ENCODE measurements at places on chromosomes 3 and 15.
A peak's percentile ranks its signal among the peaks of the same experiment; 100 is the strongest.

DNA sequence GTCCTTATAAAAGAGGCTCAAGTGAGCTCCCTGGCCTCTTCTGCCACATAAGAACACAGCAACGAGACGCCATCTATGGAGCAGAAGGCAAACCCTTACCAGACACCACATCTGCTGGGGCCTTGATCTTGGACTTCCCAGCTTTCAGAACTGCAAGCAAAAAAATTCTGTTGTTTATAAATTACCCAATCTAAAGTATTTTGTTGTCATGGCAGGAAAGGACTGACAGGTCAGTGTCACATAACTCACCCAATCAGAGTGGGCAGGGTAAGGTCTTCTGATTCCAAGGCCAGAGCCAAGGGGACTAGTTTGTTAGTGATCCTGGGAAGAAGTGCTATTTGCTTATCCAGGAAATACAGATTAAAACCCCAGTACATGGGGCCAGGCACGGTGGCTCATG is 98.9 kb downstream of the HMG20A start:
- no peak for DNase-seq

DNA sequence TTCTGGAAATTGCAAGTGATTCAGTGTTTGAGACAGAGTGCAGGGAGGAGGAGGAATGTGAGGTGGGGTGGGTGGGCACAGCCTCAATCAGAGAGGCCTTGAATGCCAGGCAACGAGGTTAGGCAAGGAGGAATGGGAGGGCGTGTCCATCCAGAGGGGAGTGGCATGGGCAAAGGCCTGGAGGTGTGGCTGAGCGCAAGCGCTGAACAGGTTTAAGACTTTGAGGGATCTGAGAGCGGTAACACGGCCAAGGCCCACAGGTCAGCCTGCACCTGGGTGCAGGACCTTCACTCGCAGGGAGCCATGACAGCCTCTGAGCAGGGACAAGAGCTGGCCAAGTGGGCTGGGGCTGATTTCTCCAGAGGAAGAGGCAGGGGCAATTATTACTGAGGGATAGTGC is 125.9 kb downstream of the TPRA1 start:
- DNase-seq = peak; percentile 9

DNA sequence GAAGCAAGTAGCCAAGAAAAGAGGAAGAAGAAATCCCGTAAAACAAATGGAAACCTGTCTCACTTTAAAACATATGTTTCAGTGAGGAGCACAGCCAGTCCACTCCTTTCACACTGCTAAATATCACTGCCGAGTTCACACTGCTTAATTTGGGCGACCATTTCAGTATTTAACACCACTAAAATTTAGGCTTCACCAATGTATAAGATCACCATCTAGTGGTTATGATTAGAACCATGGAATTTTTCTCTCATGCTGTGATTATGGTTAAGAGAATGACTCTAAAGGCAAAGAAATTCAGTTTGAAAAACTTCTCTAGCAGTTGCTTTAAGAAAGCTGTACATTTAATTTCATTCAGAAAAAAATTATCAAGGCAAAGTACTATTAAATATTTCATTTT is 16.6 kb downstream of the SLC4A7 start:
- peak; percentile 73 for DNase-seq

DNA sequence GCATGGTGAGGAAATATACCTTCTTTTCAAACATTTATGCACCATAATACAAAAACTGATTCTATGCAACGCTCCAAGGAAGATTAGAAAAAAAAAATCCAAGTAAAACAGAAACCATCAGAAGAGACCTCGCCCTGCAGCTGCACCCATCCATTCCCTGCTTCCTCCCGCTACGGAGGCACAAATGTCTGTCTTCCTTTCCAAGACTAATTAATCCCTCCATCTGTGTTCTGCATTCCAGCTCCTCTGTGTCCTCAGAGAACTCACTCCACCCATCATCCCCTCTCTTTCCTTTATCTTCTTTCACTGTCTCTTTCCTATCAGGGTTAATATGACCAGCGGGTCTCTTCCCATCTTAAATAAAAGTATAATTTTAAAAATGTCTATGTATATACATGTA is 196.1 kb downstream of the ADAMTSL3 start:
- DNase-seq = no peak

DNA sequence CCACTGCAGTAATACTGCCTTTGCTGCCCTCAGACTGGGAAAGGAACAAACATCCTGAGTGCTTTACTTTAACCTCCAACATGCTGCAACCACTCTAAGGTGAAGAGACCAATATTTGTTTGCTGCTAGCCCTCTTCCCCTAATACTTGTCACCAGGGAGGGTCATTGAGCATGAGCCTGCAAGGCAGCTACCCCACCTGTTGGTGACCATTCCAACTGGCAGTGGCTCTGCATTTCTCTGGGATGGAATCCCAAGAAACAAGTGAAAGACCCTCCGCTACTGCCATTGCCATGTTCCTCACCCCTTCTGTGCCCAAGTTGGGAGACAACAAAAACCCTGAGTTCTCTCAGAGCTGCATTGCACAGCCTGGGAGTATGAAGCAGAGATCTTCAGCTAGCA is 462.7 kb downstream of the ZBBX start:
- no peak for DNase-seq

- DNase-seq = no peak
Measured at GRCh38 chr3:63331520-63331919, 53.4 kb downstream of the SYNPR start.

DNA sequence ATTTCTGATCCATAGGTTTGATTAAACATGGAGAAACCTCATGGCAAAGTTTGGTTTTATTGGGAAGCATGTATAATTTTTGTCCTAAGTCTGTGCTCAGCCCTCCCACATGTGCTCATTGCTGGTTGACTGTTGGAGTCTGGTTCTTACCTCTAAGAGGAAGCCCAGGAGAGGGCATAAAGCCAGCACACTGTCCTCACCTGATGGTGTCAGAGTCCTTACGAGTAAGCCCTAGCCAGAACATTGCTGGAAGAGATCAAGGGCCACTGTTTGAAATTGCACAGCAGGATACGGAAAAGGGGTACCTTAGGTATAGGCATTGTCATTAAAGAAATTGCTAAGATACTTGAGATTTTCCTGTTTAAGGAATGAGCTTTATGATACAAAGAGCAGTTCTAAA is 21.3 kb downstream of the MLH1 start:
- DNase-seq = no peak

DNA sequence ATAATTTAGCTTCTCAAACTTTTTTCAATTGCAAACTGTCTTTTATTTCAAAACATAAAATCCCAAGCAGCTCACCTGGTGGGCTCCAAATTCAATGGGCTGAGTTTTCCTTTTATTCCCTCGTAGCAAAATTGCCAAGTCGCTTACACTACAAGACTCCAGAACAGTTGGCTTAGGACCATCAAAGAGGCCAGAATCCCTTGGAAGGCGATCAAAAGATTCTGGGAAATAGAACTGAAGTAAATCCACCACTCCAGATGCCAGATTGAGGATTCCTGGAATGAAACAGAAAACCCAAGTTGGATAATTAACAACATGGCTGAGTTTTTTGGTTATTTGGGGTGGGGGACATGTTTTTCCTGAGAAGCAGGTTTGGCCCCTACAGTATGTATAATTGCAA is 87.7 kb upstream of the DCLK3 start:
- DNase-seq = no peak

DNA sequence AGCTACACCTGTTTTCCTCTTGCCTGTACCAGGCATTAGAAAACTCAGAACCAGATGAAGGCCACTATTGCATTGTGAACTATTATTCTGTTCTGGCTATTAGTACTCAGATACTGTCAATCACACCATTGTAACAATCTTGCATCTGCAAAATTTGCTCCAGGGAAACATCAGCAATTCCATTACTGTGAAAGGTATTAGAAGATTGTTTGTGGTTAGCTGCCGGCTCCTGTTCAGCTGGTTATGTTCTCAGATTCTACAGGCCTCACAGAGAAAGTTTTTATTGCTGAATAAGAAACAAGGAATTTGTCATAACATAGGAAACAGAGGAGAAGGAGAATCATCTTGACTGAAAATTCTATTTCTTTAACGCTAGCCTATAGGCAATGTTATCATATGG is 179.9 kb downstream of the PLOD2 start:
- no peak for DNase-seq

DNA sequence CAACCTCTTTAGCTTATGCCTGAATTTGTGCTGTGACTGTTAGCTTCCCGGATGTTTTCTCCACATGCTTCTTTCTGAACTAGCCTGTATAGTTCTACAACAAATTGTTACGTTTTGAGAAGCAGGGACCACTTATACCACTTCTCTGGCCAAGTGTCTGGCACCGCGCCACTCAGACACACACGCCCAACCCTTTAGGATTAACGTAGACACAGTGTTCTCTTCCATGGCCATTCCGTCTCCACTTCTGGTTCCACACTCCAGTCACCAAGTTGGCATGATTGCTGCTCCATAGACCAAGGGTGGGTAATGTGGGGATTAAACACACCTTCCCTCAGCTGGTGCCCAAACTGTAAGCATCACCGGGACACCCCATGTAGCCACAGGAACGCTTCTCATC is 755 bp upstream of the TMEM108 start:
- DNase-seq = peak; percentile 56

GRCh38 chr15:20659265-20659664 is 117.7 kb upstream of the GOLGA6L6 start:
- no peak for DNase-seq

DNA sequence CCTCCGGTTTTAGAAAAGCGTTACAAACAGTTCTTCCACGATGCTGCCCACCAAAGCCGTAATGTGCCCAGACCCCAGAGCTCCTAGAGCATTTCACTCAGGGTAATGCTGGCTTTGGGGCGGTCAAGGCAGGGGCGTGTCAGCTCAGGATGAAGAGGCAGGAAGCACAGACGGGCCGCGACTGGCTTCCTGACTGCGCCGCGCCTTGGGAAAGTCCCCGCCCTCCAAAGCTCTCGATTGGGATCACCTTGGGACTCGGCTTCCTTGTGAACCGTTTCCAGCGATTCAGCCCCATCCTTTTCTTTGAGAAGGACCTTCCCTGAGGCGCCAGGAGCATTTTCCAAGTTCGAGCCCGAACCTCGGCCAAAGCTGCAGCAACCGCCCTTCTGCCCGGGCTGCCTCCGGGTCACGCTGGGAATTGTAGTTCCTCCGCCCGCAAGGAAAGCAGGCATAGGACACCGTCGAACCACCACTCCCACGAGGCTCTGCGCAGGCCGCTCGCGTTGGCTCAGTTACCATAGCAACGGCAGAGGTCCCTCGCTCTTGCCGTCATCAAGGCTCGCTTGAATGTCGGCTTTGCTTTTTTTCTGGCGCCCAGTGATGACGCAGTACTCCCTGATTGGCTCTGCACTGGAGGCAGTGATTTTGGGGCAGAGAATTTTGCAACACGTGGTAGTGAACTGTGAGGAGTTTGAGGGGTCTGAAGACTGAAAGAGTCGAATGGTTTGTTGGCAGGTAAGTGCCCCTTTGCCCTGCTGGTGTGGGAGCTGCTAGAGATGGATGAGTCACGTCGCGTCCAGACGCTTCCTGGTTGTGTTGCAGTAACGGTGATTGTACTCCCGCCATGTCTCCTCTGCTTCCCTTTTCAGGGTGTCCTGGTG is at the start of the genes CCDC191 and QTRT2:
CCDC191 (minus strand) TSS at position 397 of the 881 bp plus-strand sequence; CDS start at position 337, 60 bp downstream.
QTRT2 (plus strand) TSS at position 608 of the 881 bp plus-strand sequence. CDS start 8,521 bp downstream, outside the sequence.
- DNase-seq = peak; percentile 98

DNA sequence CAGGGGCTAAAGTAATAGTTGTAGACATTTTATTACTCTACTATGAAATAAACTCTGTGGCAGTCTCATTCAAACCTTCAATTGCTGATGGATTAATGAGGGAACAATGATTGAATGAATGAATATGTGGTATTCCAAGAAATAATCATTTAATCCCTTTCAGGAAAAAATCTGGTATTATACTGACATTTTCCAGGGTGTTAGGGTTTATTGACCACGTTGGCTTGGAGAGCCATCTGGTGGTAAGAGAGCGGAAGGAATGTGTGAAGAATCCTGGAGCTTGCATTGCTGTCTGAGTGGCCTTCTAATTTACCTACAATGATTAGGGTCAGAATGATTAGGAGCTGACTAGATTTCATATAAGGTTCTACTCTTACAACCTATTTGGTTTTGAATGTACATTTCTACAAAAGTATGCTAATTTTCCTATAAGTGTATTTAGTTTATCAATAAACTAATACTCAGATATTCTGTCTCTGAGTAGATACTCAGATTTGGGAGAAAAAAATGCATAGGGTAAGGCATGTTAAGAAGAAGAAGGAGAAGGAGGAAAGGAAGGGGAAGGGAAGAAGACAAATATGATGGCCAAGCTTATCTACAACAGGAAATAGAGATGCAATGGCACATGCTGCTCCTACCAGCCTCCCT is 249.9 kb downstream of the ROBO1 start:
- DNase-seq = peak; percentile 52

DNA sequence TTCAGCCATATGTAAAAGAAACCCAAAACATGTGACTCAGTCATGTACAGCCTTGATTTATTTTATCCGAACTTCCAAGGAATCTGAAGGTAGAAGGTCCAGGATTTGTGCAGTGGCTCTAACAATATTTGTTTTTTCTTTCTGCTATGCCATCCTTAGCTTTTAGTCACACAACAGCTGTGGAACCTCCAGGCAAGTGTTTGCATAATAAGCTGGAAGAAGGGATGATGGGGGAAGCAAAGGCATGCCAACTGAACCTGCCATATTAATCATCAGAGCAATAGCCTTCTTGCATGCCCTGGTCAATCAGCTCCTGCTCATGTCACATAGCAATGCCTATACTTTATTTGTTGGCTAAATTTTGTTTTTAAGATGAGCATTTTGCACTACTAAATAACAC is 444.7 kb upstream of the ARPP21 start:
- DNase-seq = no peak

GRCh38 chr15:51904931-51905330 is 66.6 kb downstream of the LEO1 start:
- no peak for DNase-seq

- peak; percentile 4 for DNase-seq
Measured at GRCh38 chr15:74432271-74432967, 1.3 kb downstream of the SEMA7A start.

DNA sequence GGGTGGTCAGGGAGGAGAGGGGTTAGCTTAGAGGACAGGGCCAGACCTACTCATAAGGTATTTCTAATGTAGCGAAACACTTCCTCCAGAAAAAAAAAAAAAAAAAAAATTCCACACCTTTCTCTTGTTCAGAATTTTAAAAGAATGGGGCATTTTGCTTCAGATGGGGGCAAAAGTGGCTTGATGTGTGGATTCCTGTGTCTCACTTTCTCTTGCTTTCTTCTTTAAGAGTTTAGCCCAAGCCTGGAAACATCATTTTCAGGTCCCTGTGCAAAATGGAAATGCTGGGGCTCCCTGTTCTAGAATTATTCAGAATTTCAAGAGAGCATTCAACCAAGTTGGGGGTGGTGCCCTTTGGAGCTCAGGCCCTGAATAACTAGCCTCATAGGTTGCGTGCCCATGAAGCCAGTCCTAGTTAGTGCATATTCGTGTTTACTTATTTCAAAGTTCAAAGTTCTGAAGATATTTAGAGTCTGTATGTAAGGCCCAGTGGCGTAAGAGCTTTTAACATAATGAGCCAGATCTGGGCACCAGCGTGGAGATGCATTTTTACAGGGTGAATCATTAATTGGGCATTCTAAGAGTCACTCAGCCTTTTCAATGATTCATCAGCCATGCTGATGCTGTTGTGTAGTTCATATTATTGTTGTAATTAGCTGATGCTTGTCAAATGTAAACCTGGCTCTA is 104.5 kb downstream of the RPLP1 start:
- peak; percentile 72 for DNase-seq

Measured in NCI-H69 (cell line).